ENCODE measurements at places on chromosomes 2 and 18.

GRCh38 chr2:162184821-162185450, 32.9 kb upstream of the GCG start:
- DNase-seq = no peak

DNA sequence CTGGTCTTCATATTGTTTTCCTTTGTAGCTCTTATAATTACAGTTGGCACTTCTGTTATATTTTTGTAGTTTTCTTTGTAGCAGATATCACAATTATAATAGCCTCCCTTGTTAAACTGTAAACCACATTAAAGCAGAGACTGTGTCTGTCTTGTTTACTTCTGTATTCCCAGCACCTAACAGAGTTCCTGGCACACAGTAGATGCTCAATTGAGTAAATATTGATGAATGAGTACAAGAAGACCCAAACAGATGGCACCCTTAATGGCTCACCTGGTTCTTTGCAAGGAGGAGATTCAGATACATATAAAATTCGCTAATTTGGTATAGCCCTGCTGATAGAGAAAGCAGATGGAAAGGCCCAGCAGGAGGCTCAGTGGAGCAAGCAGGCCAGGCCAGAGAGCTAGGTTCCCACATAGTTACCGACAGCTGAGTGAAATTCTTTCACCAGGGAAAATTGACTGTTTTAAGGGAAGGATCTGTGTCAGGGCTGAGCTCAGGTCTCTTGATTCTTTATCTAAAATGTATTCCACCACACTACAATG, 120.1 kb downstream of the NUP35 start:
- DNase-seq = no peak

DNA sequence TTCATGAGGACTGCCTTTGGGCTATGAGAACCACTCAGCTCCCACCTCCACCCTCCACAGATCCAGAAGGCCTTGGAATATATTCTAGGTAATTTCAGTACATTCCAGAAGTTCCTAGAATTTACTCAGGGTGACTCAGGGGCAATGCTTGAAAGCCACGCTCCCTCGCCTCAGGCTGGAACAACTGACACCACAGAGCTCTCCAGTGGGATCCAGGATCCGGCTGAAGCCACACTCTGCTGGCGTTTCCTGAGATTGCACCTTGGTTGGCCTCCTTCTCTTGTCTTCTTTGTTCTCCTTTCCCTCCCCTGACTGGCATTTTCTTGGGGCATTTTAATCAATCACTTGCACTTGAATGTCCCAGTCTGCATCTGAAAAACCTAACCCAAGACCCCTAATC, 92.6 kb upstream of the KCNE4 start:
- no peak for DNase-seq

GRCh38 chr2:1751767-1752725, 7.7 kb upstream of the PXDN start:
- DNase-seq = no peak

DNA sequence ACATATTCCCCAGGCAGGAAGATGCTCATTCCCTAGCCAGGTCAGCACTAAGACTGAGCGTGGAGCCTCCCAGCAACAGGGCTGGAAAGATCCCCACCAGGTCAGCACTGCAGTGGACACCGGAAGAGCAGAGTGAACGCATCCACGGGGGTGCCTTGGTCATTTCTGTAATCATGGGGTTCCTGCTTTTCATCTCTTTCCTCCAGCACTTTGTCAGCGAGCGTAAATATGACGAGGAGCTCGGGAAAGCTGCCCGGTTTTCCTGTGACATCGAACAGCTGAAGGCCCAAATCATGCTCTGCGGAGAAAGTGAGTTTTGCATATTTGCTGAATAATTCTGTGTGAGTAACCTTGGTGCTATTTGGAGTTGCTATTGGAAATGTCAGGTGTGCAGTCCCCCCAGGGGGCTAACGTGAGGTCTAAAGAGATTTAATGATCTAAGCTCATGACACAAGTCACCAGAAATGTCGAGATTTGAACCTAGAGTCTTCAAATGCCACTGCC, 40.1 kb downstream of the KCTD18 start:
- DNase-seq = no peak

DNA sequence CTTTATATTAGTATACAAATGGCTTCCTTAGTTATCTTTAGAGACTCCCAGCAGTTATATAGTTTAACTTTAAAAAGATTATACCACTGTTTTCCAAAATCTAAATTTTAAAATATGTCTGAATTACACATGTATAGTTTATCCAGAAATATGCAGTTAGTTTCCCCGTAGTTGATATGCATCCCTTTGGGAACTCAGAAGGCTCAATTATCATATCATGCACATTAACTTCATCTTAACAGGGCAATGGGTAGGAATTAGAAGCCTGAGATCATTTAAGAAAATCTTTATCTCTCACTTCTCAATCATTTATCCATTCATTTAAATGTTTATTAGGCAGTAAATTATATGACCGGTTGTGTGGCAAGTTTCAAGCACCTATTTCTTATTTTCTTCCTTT, 27.2 kb downstream of the NLRC4 start:
- no peak for DNase-seq

DNA sequence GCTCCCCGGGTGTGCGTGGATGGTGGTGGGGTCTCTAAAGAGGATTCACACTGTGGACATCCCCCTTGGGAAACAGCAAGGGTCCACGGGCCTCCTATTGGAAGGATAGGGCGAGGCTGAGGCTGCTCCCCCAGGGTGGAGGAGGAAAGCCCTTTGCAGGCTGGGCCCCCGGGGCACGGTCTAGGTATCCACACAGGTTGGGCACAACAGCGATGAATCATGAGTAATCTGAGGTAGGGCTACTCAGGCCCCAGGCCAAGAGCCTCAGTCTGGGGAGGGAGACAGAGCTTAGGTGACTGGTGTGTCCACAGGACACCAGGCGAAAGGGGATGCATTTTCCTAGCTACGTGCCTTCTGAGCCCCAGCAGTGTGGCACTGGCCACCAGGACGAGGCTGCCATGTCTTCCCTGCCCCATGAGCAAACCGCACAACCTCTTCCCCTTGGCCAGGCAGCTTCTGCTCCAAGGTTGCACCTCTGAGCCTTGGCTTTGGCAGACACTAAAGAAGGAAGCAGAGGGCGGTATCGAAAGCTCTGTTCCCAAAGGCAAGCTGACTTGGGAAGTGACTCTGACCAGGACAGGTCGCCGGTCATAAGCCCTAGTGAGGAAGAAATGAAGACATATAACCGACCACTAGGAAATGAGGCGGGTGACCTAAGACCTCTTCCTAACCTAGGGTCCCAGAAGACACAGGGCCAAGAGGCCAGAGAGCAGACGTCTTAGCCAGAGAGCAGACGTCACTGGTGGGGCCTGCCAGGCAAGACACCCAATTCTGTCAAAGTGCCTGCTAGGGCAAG, 14.6 kb upstream of the SEMA4C start:
- no peak for DNase-seq

DNA sequence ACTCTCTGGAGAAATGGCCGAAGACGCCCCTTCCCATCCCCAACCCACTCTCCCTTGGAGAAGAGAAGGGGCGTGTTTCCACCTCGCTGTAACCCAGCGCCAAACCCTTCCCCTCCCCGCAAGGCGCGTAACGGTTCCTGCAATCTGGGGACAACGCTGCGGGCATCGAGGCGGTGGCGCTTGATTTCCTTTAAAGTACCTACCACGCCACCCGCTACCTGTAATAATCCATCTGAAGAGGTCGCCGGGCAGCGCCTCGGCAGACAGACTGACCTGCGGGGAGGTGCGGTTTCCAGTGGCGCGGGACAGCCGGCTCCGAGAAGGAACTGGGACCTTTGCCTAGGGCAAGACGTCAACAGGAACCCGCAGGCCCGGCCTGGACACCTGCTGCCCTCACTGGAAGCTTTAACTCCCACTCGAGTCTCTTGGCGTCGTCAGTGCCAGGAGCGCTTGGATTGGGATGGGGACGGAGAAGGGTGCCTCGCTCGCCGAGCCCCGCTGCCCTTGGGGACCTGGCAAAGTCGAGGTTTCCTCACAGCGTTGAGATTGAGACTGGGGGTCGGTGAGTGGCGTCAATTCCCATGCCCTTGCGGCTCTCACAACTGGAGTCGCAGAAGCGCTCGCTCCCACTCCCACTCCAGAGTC, at the start of gene CYP1B1:
Gene CYP1B1 (minus strand): TSS at position 645 of the 645 bp plus-strand sequence. CDS start 763 bp downstream, outside the sequence.
- no peak for DNase-seq

GRCh38 chr2:179595284-179595683, 266.1 kb downstream of the ZNF385B start:
- no peak for DNase-seq

DNA sequence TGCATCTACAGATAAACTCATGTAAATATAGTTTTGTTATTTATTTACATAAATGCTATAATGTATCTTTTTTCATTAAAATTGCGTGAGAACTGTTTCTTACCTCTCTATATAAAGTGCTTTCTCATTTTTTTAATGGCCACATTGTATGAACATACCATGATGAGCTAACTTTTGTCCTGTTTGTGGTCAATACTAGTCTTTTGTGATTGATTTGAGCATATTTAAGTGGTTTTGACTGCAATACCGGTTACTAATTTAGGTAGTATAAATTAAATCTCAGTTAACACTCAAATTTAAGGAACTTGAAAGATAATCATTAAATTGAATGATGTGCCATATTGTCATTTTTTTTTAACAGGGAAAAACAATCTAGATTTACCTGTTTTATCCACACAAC, 108.2 kb downstream of the HAUS1 start:
- no peak for DNase-seq

- no peak for DNase-seq
Measured at GRCh38 chr2:28296904-28297303, 95.8 kb upstream of the FOSL2 start.

- no peak for DNase-seq
Measured at GRCh38 chr2:7436096-7436906, 519.1 kb downstream of the RNF144A start.

DNA sequence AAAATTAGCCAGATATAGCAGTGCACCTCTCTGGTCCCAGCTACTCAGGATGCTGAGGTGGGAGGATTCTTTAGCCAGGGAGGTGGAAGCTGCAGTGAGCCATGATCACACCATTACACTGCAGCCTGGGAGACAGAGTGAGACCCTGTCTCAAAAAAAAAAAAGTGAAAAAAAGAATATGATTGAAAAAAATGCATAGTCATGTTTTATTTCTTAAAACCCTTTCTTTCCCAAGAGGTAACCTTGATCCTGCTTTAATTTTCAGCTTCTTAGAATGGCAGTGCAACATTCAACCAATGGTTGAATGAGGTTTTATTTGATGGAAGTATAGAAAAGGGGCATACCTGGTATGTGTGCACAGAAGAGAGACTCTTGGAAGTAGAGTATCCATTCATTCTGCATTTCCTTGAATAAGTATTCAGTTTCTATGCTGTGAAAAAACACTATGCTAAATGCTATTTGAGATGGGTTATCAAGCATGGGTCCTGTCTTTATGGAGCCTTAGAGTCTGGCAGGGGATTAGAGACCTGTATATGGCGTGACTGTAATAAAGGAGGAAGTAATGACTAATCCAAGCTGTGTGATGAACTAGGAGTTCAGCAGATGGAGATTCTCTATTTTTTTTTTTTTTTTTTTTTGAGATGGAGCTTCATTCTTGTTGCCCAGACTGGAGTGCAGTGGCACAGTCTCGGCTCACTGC, 146.3 kb downstream of the WDSUB1 start:
- no peak for DNase-seq

Data from right renal pelvis (tissue), 4 donors.